ENCODE measurements at places on chromosomes 2 and 18.

DNA sequence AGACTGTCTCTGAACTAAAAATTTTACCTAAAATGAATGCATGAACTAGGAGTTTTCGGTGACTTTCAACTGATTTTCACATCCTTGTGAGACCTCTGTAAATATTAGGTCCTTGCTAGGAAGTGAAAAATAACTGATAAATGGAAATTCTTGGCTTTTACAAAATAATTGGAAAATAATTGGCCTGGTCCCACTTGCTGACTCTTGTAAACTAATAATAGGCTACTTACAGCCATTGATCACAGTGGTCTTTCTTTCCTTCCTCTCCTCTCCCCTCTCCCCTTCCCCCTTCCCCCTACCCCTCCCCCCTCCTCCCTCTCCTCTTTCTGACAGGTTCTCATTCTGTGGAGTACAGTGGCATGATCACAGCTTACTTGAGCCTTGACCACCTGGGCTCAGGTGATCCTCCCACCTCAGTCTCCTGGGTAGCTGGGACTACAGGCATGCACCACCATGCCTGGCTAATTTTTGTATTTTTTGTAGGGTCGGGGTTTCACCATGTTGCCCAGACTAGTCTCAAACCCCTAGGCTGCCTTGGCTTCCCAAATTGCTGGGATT, 38.3 kb downstream of the UGP2 start:
- DNase-seq = no peak

GRCh38 chr2:72937356-72937669, 20.0 kb downstream of the EMX1 start:
- DNase-seq = no peak

- DNase-seq = no peak
Observed at GRCh38 chr2:66531155-66531554, 96.2 kb downstream of the MEIS1 start.

DNA sequence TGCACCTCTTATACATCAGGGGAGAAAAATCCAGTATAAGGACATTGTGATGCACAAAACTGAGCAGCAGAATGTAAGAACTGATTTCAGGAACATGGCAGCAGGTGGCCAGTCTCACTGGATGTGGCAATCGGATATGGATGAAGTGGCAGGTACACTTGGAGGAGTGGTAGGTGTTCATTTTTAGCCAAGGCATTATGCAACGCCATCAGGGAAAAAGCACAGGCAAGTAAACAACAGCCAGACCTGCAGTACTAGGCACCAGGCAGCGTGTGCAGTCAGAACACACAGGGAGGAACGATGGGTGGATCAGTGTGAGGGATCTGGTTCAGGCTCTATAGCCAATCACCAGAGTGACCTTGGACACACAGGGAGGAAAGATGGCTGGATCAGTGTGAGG, 77.4 kb upstream of the GCFC2 start:
- no peak for DNase-seq

- DNase-seq = no peak
Observed at GRCh38 chr18:4807604-4808293, 352.6 kb upstream of the DLGAP1 start.

DNA sequence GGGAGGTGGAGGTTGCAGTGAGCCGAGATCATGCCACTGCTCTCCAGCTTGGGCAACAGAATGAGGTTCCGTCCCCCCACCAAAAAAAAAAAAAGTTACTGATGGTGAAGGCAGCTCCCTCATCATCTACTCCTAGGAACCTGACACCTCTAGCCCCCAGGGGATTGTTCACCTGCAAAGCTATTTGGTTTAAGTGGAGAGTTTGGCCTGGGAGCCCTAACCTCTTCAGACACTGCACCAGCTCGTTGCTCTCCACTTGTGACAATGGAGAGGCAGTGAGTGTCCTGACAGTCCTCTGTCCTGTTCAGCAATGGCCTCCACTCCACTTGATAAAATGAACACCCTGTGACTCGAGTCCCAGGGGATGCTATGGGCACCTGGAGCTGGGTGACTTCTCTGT, 43.5 kb downstream of the ATP6V1C2 start:
- no peak for DNase-seq

DNA sequence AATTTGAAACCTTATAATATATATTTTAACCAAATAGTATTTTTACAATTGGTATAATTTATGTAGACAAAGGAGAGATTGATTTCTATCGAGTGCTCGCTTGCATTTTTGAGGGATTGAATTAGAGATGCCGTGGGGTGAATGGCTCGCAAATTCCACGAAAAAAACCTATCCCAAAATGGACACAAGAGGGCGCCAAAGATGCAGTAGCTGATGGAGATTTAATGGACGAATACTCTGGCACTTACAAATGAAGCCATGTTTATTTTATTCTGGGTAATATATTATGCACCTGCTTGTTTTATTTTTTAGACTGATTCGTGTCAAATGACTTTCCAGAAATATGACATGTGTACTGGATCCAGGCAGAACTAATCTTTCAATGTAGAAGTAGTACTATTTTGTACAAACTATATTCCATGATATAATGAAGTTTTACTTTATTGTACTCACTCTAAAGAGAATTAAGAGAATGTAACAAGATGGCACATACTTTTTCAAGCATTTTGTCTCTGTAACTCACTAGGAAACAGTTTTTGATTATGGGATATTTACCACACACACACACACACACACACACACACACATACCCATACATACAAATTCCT, 505.4 kb downstream of the PLCL1 start:
- peak; percentile 44 for DNase-seq

- DNase-seq = no peak
Observed at GRCh38 chr2:180943275-180943674, 37.1 kb upstream of the UBE2E3 start.

- no peak for DNase-seq
Observed at GRCh38 chr2:241136191-241136590, 13.1 kb downstream of the PASK start.

All from NCI-H1436 (cell line).